ENCODE measurements at places on chromosomes 4 and X.
A peak's percentile ranks its signal among the peaks of the same experiment; 100 is the strongest.

DNA sequence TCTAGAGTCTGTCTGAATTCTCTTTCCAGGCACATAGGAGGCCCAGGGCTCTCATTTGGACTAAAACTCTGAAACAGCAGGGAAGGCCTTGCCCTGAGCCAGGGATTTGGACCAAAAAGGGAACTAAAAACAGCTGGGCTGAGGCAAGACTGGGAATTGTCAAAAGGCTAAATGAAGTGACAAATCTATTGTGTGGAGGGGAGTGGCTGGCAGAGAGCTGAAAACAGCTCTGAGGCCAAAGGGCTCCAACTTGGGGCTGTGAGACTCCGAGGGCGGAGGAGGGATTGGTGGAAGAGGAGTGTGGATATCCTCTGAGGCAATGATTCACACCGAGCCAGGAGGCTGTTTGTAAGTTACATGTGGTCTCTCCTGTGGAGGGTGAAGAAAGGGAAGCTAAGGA lies 63.2 kb downstream of the PHEX start:
- no peaks in the 10 kb centered on the region for H3K27me3 ChIP-seq
- H3K36me3 ChIP-seq, result no peaks in the 10 kb centered on the region
- no peak overlapping the region for H3K27ac ChIP-seq
- H3K4me3 ChIP-seq, result no peak overlapping the region
- no peak for DNase-seq
- no peaks in the 10 kb centered on the region for H3K4me1 ChIP-seq

- no peak overlapping the region for H3K4me3 ChIP-seq
- no peaks in the 10 kb centered on the region for H3K4me1 ChIP-seq
- H3K36me3 ChIP-seq, result no peaks in the 10 kb centered on the region
- H3K27ac ChIP-seq, result no peak overlapping the region
Observed at GRCh38 chrX:21610168-21610567, 48.0 kb downstream of the KLHL34 start.

GRCh38 chrX:150348365-150348764 lies 14.8 kb upstream of the MAMLD1 start:
- no peak for DNase-seq
- H3K36me3 ChIP-seq, result no peaks in the 10 kb centered on the region
- H3K27me3 ChIP-seq, result peaks cover 21% of the 10 kb centered on the region

DNA sequence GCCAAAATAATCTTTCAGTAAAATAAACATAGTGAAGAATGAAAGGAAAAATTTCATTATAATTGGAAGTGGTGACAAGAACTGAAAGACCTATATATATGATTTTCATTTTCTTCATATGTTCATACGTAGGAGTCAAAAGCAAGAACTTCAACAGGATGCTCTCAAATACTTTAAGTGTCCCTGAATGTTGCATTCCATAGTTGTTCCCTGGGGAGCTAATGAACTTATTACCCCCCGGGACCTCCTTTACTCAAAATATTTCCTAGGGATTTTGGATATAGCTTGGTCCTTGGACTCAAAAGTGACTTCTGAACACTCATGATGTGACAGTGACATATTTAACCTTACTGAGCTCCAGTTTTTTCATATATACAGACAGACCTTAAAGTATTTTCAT lies 44.9 kb upstream of the NDST4 start:
- H3K4me1 ChIP-seq, result no peaks in the 10 kb centered on the region
- H3K27me3 ChIP-seq, result no peaks in the 10 kb centered on the region
- no peaks in the 10 kb centered on the region for H3K36me3 ChIP-seq

GRCh38 chrX:154827194-154828015 lies 7.1 kb downstream of the SMIM9 start:
- no peaks in the 10 kb centered on the region for H3K27me3 ChIP-seq
- no peak for DNase-seq
- no peaks in the 10 kb centered on the region for H3K36me3 ChIP-seq
- no peak overlapping the region for H3K4me3 ChIP-seq
- H3K27ac ChIP-seq, result no peak overlapping the region
- no peaks in the 10 kb centered on the region for H3K4me1 ChIP-seq

GRCh38 chr4:23234716-23235115 lies 542.0 kb downstream of the GBA3 start:
- H3K27me3 ChIP-seq, result no peaks in the 10 kb centered on the region
- no peak overlapping the region for H3K27ac ChIP-seq
- DNase-seq, result no peak
- H3K4me1 ChIP-seq, result no peaks in the 10 kb centered on the region

GRCh38 chr4:75671802-75672421 lies 1.3 kb downstream of the G3BP2 start:
- H3K4me3 ChIP-seq, result peak overlapping the region; percentile 75
- no peaks in the 10 kb centered on the region for H3K36me3 ChIP-seq
- H3K27ac ChIP-seq, result peak overlapping the region; percentile 97
- H3K27me3 ChIP-seq, result no peaks in the 10 kb centered on the region
- peaks cover 16% of the 10 kb centered on the region for H3K4me1 ChIP-seq

GRCh38 chr4:186727977-186728519 lies 4.4 kb upstream of the FAT1 start:
- H3K36me3 ChIP-seq, result no peaks in the 10 kb centered on the region
- peak overlapping the region; percentile 95 for H3K27ac ChIP-seq
- no peak overlapping the region for H3K4me3 ChIP-seq
- H3K4me1 ChIP-seq, result no peaks in the 10 kb centered on the region
- H3K27me3 ChIP-seq, result no peaks in the 10 kb centered on the region
- no peak for DNase-seq

DNA sequence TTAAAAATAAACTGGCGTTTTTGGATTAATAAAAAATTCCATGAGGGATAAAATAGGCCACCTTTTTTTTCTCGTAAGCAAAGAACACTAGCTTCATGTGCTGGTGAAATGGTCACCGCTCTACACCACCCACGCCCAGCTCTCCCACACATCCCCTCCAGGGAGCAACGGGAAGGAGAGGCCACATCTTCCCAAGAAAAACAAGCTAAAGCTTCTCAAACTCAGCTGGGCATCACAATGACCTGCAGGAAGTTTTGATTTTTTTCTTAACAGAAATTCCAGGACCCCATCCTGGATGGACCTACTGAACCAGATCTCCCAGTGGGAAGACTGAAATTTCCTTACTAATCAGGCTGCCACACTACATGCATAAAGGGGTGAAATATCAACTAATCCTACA lies 9.8 kb downstream of the TSPAN5 start:
- H3K4me1 ChIP-seq, result no peaks in the 10 kb centered on the region
- H3K27me3 ChIP-seq, result no peaks in the 10 kb centered on the region

DNA sequence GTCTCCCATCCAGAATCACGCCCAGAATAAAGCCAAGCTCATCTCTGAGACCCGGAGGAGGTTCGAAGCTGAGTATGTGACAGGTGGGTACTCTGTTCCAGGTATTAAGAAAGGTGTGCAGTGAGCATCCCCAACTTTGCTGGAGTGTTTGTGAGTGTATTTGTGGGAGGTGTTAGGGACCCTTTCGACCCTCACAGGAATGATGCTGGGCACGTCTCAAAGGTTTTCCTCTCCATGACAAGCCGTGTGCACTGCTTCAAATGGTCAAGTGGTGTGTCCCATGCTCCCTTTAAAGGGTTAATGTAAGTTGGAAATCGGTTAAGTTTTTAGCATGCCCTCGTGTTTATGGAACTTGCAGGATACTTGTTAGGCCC lies 442 bp downstream of the MOSPD2 start:
- peak overlapping the region; percentile 84 for H3K27ac ChIP-seq
- H3K4me3 ChIP-seq, result peak overlapping the region; percentile 66
- H3K27me3 ChIP-seq, result no peaks in the 10 kb centered on the region
- no peak for DNase-seq
- H3K4me1 ChIP-seq, result no peaks in the 10 kb centered on the region

GRCh38 chr4:76558396-76559235 lies 123.6 kb downstream of the SHROOM3 start:
- DNase-seq, result no peak
- no peak overlapping the region for H3K4me3 ChIP-seq
- H3K4me1 ChIP-seq, result no peaks in the 10 kb centered on the region
- no peaks in the 10 kb centered on the region for H3K27me3 ChIP-seq
- no peaks in the 10 kb centered on the region for H3K36me3 ChIP-seq

All from breast epithelium (tissue), 4 donors.